Glutamatergic neuron (in vitro differentiated cells): ENCODE measurements at places on chromosomes 6 and 20.

- DNase-seq: no peak
Observed at GRCh38 chr20:53903652-53903987, 166.8 kb downstream of the BCAS1 start.

DNA sequence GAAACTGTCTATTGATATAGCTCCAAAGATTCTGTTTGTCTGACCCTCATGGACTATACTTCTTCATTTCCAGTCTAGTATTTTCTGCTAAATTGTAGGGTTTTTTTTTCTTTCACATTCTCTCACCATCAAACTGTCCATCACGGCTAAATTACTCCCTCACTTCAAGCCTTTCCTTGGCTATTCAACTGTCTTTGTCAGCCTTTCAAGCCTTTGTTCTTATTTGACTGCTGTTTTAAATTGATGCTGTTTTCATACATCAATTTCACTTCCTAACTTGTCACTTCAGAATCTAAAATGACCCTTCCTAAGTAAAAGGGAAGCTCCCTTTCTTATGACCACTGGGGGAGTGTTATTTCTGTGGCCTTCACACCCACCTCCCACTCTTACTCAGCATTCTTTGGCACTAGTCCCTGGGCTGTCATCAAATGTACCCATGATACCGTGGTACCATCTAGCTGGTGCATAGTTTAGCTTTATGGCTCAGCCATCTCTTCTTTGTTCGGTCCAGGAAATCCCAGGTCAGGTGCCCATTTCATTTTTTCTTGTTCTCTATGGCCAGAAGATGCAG is 8.6 kb downstream of the GJA1 start:
- no peak for DNase-seq

DNA sequence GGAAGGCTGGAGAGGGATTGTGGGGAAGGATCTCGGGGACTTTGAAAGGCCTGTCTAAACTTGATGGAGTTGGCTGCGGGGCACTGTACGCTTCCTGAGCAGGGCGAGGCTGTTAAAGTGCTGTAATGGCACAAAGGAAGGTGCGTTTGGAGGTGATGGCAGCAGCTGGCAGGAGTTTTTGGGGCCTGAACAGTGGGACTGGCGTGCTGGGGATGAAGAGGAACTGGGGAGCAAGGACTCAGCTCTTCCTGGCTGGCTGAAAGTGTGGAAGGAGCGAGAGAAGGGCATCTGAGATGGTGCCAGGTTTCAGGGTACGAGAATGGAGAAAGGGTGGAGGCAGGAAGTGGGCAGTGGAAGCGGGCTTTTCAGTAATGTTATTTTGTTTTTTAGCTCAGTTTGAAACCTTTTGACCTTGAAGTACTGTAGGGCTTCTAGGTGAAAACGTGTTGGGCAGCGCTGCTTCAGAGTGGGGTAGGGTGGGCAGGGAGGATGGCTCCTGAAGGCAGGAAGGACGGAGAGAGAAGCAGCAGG is 8.0 kb downstream of the TMEM181 start:
- DNase-seq: no peak

GRCh38 chr6:150531957-150532356 is 67.7 kb upstream of the PLEKHG1 start:
- DNase-seq: no peak

DNA sequence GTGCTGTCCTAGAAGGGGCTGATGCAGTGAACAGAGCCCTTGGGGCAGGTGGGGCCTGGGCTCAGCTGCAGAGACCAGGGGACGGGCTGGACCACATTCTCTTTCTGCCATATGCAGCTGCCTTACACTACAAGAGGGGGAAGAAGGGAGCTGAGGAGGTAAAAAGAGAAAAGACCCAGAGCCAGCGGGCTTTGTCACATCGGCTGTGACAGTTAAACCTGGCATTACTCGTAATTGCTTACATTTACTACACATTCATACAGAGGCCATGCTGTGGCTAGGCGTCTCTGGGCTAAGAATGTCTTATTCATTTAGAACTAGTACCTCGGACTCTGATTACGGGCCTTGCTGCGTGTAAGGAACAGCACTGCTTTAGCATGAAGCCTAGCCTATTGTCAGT is 12.8 kb upstream of the MAS1L start:
- DNase-seq: no peak

DNA sequence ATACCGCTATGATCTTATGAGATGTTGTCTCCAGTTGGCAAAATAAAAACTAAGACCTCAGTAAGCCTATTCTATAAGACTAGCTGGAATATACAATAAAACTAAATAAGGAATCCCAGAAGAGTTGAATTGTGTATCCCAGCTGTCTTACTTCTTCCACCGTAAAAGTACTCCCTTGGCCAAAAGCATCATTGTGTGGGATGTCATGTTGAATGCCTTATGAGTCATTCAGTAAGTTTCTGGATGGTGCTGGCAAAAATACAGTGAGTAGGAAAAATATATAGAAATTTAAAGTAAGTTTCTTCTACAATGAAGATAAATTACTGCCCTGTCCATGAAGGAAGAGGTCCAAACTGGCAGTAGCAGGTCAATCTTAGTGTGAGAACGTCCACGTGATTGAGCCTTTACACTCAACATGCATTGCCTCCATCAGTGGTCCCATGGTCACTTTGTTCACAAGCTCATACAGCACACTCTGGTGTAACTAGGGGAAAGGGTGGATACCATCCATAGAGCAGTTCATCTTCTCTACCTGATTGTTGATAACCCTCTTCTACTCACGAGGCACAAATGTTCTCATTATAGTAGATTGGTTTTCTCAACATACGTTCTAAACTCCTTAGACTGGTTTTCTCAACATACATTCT is 13.7 kb upstream of the ZNF318 start:
- no peak for DNase-seq

DNA sequence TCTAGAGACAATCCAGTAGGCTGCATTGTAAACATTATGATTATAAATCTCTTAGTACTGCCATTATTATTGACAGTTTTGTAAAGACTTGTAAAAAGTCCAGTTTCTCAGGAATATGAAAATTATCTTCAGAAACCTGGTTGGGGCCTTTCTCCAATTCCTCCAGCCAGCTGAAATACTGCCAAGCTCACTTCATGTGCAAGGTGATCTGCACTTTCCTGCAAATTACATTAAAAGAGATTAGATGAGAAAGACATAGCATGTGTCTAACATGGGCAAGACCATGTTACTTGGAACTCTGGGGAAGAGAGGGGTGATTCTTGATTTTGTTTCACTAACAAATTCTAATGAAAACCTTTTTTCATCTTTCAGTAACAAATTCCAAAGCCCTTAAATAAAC is 24.0 kb downstream of the PGM3 start:
- DNase-seq: no peak

DNA sequence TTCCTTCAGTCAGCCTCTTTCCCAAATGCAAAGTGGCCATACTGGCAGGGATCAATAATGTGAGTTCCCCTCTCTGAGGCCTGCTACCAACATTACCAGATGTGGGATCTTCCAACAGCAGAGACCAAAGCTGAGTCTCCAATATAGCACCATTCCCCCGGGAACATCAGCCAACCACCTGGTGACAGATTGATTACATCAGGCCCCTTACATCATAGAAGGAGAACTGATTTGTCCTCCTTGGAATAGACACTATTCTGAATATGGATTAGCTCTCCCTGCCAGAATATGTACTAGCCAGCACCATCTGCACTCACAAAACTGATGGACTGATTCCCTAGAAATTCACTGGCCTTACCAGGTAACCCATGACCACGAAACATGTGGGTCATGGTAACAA is 61.9 kb upstream of the CARMIL1 start:
- DNase-seq: peak; percentile 53

GRCh38 chr6:145733207-145733606 is 2.1 kb downstream of the EPM2A start:
- no peak for DNase-seq

- no peak for DNase-seq
Observed at GRCh38 chr20:1998715-1999114, 4.9 kb upstream of the PDYN start.

GRCh38 chr6:26045065-26045927 is 41.9 kb upstream of the HFE start:
- DNase-seq: no peak

- no peak for DNase-seq
Observed at GRCh38 chr6:66376001-66376400, 669.0 kb upstream of the EYS start.

DNA sequence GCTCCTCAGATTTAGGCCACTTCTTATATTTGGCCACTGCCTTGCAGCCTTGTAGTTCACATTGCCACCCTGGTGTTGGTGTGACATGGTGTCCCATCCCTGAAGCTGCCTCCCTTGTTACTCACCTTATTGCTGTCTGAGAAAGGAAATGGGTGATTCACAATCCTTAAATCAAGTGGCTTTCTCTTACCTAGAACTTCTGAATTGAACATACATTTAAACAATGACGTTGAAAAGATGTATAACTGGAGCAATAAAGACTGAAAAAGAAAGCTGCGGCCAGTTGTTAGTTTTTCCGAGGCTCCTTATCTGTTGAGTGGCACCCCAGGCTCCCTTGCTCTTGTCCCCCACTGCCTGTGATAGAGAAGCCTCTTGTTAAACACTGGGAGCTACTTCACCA is 28.8 kb upstream of the GNRH2 start:
- DNase-seq: no peak

DNA sequence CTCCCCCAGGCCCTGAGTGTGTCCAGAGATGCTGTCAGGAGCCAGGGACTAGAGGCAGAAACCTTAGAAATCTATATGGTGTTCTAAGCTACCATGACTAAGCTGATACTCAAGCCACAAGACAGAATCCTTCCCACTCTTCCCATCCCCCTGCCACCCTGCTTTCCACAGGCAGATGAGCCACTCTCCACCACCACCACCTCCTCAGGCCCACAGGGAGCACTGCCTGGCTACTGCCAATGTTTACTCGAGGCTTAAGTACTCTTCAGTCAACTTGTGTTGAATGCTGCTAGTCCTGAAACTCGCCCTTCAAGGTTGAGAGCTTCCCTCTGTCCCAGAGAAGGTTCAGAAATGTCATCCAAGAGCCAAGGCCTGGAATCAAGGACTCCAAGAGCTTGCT is 56.2 kb downstream of the CENPW start:
- no peak for DNase-seq

- DNase-seq: no peak
Observed at GRCh38 chr6:104943781-104944180, 13.1 kb upstream of the LIN28B start.

- no peak for DNase-seq
Observed at GRCh38 chr6:152353440-152353839, 283.7 kb downstream of the SYNE1 start.

GRCh38 chr20:2524709-2525506 is 11.5 kb upstream of the TMC2 start:
- DNase-seq: peak; percentile 40

GRCh38 chr6:147211831-147212230 is 7.6 kb downstream of the STXBP5 start:
- DNase-seq: no peak

- no peak for DNase-seq
Observed at GRCh38 chr6:47179286-47179685, 130.4 kb downstream of the TNFRSF21 start.

DNA sequence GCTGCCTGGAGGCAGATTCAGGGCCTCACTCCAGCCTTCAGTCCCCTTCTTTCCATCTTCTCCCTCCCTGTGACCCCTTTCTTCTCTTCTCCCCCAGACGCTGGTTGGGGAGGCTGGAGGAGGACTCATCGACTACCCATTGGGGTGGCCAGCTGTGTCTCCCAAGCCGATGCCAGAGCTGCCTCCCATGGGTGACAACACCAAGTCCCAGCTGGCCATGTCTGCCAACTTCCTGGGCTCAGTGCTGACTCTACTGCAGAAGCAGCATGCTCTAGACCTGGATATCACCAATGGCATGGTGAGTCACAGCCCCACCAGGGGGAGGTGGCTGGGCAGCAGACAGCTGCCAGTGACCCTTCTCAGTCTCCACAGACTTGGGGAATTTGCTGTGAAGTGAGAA is 12.9 kb downstream of the BPIFB4 start:
- DNase-seq: no peak

DNA sequence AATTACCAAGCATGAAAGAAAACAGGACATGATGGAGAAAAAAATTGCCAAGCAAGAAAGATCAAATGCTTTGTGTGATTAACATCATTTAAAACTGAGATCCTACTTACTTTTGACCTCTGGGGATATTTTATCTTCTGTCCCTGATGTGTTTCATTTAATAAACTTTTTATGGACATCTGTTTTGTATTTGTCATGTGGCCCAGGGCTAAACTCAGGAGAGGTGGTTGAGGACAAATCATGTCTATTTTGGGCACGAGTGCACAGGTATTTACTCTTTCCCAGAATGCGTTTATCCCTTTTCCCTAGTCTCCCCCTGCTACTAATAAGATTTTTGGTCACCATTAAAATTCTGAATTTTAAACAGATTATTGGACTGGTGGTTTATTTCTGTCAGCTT is 128.2 kb downstream of the NCOA3 start:
- no peak for DNase-seq

GRCh38 chr20:25669826-25670422 is 26.7 kb downstream of the ZNF337 start:
- DNase-seq: no peak

DNA sequence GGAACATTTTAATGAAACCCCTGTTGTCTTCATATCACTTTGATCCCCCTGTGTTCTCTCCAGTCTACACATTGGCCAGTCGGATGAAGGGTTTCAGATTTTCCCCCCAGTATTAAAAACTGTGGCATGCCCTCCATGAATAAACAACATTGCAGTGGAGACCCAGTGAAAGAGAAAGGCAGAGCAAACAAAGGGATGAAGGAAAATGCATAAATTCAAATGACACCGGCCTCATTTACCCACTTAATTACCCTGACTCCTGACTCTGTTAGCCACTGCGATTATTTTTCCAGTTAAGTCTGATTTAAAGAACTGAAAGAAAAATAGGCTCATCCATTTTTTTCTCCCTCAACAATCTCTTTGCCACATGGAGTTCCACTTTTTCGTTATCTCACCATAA is 569.2 kb downstream of the TFAP2B start:
- no peak for DNase-seq

DNA sequence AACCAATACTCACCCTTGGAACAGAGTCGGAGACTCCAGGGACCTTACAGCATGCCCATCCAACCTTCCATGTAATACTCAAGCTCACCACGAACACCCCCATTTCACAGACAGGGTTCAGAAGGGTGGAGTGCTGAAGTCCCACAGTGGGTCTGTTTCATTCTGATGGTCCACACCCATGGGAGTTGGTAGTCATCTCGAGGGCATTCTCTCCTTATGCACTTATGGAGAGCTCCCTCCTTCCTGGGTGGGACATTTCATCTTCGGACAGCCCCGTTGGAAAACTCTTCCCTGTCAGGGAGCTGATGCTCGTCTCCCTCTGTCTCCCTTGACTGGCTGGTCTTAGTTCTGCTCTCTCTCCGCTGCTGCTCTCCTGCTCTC is 38.9 kb downstream of the COX4I2 start:
- DNase-seq: no peak

DNA sequence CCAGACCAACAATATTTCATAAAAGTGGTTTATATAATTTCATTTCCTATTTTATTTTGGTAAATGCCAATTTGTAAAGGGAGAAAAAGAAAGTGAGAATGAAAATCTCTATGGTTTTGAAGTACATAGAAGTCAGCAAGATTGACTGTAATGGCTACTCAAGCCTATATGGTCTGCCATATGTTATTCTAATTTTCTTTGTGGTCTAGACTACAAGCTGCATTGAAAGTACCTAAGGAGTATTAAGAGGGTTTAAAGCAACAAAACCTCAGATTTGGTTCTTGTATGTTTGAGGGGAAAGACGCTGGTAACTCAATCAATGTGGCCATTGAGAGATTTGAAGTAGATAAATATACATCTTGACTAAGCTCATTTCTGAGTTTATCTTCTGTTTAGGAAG is 193.5 kb upstream of the EYA4 start:
- no peak for DNase-seq

GRCh38 chr20:39390186-39390585 is 428.0 kb downstream of the DHX35 start:
- DNase-seq: no peak

GRCh38 chr6:71294121-71294523 is 5.5 kb downstream of the OGFRL1 start:
- DNase-seq: no peak
